Right lung (tissue), 10 donors: ENCODE measurements at places on chromosomes 3 and 15.

GRCh38 chr15:27059610-27060202 is 88.7 kb downstream of the GABRG3 start:
- DNase-seq: peak; percentile 16

GRCh38 chr3:177935047-177935446 is 601.2 kb upstream of the KCNMB2 start:
- DNase-seq: no peak

DNA sequence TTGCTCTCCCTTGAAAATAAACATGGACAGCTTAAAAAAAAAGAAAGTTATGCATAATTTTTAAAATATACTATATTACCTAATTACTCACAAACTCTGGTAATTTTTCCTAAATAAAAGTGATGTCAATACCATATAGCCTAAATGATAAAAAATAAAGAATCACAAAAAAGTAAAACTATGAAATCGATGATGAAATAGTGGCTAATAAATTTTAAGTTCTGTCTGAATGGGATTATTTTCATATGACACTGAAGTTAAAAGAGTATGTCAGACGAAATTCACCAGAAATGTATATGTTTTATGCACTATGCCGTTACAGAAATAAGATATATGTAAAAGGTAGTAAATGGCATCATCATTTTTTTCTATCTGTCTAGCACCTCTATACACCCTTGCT is 51.4 kb downstream of the FSIP1 start:
- no peak for DNase-seq

DNA sequence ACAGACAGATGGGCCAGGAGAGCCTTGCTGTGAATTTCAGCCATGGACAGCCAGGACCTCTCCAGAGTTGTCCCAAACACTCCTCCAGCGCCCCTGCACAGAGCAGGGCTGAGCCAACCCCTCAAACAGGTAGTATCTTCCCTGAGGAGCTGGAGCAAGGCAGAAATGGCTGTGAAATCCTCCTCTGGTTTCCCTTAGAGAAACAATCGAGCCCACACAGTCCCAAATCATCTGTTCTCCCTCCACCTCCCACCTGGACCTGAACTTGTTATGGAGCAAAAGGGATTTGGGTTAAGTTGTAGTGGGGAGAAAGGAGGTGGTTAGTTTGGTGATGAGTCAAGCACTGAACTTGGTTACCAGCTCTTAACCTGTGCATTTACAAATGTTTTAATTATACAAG is 205.7 kb upstream of the BHLHE40 start:
- DNase-seq: no peak

DNA sequence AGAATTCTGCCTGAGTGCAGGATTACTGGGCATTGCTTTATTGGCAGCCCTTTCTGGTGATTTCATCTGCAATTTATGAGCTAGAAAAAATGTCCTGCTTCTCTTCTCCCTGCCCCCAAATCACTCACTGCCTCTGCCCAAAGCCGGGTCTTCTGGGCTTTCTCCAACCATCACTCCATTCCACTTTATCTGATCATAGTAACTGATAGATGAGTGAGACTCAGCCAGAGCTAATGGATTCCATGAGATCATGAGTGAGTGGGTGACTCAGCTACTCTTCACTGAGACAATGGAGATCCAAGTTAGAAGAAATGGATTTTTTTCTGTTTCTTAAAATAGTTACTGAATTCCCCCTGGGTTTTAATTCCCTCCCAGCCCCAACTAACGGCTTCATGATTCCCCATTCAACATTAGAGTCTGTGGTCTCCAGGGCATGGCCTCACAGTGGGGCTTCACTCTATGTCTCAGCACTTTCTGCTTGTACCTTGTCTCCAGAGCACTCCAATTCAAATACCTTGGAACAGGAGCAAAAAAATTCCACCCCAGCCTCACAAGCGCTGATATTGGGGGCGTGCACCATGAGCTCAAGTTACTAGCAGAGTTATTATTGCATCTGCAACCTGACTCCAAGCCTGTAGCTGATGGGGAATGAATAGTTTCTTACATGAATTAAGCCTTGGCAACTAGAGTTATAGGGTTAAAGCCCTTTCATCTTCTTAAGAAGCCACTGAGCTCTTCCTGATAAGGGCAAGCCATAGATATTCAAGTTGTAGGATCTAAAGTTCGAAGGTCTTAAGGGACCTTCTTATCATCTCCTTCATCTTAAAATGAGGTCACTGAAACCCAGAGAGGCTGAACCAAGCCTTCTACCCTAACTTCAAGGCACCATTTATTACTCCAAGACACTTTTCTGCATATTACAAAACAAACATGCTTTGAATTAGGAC is 85.9 kb downstream of the AGBL1 start:
- DNase-seq: no peak

DNA sequence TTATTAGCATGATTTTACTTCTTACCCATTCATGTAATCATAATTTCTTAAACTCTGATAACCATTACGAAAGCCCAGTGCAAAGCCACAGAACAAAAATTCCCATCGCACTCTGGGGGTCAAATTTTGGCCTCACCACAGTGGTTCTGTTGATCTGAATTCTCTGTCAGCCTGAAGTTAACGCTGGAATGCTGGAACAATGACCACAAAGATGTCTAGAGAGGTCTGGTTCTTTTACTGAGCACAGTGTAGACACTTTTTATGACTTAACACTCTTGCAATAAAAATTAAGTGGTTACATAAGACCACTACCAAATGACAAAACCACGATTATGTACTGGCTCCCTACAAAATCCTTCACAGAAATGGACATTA is 94.7 kb downstream of the PDZRN3 start:
- peak; percentile 52 for DNase-seq

DNA sequence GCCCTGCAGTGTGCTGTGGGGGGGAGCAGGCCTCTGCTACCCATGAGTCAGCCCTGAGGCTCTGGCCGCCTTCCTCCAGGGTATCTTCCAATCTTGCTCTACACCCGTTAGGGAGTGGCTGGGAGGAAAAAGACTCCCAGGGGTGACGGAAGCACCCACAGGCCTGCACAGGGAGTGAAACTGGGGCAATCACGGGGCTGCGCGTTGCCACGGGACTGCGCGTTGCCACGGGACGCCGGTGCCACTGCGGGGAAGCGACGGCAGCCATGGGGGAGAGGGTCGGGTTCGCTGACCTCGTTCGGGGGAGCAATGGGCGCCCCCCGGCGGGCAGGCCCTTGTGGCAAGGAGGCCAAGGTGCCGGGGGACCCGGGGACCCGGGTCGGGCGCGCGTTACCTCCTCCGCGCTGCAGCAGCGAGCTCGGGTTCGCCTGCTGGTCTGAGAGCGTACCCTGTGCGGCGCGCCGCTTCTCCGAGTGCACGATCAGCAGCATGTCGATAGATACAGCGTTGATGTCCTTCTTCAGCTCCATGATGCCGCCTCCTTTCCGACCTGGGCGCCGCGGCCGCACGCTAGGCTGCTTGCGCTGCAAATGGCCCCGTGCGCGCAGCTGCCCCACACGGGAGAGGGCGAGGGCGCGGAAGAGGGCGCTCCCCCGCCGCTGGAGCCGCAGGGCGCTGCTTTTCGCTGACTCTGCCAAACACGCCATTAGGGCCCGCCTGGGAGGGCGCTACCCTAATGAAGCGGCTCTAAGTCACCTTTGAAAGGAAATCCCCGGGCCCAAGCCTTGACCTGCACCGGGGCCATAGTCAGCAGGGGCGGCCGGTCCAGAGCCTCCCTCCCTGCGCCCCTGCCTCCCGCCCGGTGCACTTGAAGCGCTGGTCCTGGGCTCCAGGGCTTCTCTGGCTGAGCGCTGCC is at the start of gene KY:
Gene KY (minus strand): TSS at position 592 of the 916 bp plus-strand sequence. CDS start 62 bp downstream, at position 530.
- DNase-seq: peak; percentile 21

GRCh38 chr3:5466717-5467116 is 279.2 kb downstream of the EDEM1 start:
- DNase-seq: no peak

DNA sequence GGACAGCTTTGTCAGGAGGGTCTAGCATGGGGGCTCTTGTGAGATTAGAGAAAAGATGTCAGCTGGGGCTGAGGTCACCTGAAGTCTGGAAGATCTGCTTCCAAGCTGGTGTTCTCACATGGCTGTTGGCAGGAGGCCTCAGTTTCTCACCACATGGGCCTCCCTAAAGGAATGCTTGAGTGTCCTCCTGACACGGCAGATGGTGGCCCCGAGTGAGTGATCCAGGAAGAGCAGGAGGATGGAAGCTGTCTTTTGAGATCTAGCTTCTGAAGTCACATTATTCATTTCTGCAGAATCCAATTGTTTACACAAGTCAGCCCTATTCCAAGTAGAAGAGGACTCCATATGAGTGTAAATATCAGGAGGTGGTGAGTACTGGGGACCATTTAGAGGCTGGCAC is 344.0 kb upstream of the PROK2 start:
- DNase-seq: no peak

GRCh38 chr15:73015493-73015892 is 36.8 kb upstream of the NEO1 start:
- no peak for DNase-seq

DNA sequence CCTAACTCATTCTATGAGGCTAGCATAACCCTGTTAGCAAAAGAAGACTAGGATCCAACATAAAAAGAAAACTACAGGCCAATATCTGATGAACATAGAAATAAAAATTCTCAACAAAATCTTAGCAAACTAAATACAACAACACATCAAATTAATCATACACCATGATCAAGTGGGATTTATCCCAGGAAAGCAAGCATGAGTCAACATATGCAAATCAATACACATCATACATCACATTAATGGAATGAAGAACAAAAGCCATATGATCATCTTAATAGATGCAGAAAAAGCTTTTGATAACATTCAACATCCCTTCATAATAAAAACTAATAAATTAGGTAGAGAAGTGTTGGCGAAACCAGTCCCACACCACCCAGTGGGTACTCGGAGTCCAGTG is 136.1 kb upstream of the MME start:
- no peak for DNase-seq

GRCh38 chr15:96402403-96402802 is 71.9 kb downstream of the NR2F2 start:
- no peak for DNase-seq

- DNase-seq: no peak
Observed at GRCh38 chr3:127733781-127734180, 61.0 kb downstream of the ABTB1 start.

DNA sequence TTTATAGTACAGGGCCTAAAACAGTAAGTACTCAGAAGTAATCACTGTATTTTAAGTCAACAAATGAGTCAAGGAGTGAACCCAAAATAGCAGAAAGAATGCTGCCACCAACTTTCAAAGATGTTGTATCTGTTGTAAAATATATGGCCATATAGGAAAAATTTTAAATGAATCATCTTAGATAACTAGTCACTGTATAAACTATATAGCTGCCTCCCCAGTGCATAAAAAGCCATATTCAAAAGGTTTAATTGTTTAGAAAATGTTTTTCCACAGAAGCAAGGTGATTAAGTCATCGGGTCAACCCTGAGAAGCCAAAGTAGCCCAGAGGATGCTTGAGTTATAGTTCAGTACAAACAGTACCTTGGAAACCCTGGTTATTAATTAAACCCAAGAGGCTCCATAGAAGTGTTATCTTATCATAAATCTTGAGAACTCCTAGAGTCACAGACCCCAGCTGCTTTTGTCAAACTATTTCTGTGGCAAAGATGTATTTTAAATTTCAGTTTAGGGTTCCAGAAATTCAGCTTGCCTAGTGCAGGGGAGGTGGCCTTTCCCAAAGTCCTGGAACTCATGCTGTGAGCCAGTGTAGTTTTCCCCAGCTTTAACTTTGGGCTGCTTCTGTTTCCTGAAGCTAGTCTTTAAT is 39.2 kb downstream of the MBNL1 start:
- DNase-seq: no peak

DNA sequence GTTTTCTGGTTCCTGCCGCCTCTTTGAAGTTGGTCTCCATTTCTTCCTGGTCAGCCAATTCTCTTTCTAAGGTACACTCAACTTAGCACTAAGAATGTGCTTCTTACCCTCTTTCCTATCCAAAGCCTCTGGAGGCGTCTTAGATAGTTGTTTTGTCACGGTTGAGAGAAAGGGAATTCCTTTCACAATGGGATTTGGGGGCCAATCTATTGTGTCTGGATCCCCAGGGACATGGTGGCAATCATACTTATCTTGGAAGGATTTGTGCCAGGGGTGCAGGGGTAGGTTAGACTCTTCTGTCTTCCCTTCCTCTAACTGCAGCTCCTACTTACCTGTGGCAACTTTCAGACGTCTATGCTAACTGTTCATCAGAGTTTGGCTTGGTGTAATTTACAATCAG is 287.1 kb downstream of the SOX2 start:
- no peak for DNase-seq

- DNase-seq: no peak
Observed at GRCh38 chr3:107899990-107900651, 190.7 kb downstream of the CD47 start.

- DNase-seq: no peak
Observed at GRCh38 chr3:88311826-88312225, 162.1 kb downstream of the C3orf38 start.

DNA sequence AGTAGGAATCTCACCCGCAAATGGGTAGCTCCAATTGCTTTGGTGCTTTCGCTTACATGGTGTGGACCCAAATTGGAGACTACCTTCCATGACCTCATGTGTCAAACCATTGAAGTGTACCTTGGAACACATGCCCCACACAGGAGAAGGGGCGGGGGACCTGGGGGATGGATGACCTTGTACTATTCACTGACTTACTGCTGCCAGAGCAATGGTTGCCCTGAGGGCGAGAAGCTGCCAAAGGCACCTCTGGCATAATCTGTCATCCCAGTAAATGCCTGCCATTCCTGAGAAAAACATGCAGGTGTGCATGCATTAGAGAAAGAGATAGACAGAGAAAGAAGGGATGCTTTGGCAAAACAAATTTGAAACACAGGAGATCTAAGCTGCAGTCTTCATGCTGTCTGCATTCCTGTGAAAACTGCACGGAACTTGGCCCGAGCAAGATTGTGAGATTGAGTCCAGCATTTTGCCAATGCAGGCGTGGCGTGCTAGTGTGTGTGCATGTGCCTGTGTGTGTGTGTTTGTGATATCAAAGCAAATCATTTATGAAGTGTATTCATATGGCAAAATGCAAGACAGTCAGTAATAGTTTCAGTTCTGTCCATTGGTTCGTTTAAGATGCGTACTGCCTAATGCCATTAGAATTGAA is 219.5 kb upstream of the MDFIC2 start:
- no peak for DNase-seq

DNA sequence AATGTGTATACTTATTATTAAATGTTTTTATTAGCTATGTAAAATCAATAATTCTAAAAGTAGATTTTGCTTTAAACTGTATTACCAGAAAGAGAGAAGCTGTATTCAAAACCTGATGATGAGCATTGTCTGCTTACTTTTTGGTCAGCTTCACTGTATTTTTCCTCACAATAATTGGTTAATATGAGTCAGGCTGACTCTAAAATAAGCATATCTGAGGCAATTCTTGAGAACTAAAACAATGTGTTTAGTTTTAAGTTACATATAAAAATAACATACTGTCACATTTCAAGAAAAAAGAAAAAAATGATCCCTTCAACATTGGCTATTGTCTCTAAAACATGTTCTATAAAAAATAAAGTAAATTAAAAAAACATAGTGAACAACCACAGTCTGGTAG is 66.1 kb downstream of the EPHA3 start:
- DNase-seq: no peak

GRCh38 chr3:76699846-76700245 is 340.1 kb upstream of the ROBO2 start:
- no peak for DNase-seq
